ENCODE measurements at places on chromosomes 6 and 20.
A peak's percentile ranks its signal among the peaks of the same experiment; 100 is the strongest.

DNA sequence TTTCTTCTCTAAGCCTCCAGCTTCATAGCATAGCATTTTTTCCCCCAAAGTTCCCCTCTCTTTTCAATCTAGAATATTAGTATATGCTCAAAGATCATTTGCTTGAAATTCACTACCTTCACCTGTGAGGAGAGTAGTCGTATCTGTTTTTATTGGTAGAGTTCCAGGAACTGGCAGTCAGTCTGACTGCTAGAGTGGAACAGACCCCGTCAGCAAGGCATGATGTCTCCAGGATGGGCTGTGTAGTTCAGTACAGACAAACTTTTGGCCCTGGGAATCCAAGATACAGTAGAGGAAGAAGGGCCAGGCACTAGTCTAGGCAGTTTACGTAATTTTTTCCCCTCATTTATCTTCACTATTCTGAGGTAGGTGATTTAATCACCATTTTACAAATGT is 29.1 kb downstream of the RALY start:
- DNase-seq: no peak

DNA sequence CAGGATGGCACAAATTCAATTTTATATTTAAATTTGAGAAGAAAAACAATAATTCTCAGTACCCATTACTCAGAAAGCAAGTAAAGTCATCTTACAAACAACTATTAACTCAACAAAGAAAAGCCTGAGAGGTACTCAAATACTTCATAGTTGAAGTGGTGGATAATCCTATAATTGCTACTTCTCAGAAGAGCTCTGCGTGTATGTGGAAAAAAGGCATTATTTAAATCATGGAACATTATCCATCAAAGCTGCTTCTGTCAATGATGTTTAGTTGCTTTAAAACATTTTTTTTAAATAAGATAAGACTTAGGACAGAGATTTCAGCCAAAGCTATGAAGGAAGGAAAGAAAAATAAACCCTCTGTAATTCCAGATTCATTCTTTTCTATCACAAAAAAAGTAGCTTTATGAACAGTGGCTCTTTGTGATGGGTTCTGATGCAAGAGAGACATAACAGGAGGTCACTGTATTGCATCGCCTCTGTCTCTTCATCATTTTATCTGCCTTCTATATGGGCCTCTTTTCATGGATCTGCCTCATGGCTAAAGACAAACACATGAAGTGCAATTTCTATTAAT is 367.9 kb upstream of the SLC35B3 start:
- no peak for DNase-seq

- no peak for DNase-seq
These were observed 22.1 kb upstream of the SNTA1 start for GRCh38 chr20:33465481-33466302.

GRCh38 chr6:113879186-113880096 is 22.3 kb downstream of the MARCKS start:
- DNase-seq: peak; percentile 14

DNA sequence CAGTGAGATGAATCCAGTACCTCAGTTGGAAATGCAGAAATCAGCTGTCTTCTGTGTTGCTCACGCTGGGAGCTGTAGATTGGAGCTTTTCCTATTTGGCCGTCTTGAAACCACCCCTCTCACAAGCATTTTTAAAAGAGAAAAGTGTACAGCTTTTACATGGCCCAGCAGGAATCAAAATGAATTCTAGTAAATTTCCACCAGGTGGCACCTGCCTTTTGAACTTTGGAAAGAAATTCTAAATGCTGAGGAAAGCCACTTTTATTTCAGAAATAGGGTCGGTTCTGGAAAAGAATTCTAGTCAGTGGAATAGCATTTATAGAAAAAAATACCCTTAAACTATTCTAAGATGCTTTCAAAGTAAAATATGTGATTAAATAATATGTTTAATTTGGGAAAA is 647.8 kb downstream of the CD109 start:
- no peak for DNase-seq

- DNase-seq: no peak
These were observed 96.7 kb upstream of the LAMP5 start for GRCh38 chr20:9417665-9418064.

- no peak for DNase-seq
These were observed 13.5 kb upstream of the XRN2 start for GRCh38 chr20:21289651-21290050.

DNA sequence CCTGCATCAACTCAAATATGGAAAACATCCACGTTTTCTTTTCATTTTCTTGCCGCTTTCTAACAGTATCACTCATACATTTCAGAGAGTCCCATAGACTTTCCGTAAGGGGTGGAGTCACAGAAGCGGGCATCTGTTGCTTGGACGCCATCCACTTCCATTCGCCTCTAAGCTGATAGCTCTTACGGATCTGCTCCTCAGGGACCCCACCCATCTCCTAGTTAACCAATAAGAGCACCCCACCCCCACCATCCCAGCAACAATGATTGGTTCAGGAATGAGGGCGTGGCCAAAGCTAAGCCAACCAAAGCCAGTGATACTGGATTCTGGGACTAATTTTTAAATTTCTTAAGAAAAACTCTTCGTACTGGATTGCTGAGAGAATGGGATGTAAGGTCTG is 42.4 kb downstream of the SLC2A10 start:
- no peak for DNase-seq

DNA sequence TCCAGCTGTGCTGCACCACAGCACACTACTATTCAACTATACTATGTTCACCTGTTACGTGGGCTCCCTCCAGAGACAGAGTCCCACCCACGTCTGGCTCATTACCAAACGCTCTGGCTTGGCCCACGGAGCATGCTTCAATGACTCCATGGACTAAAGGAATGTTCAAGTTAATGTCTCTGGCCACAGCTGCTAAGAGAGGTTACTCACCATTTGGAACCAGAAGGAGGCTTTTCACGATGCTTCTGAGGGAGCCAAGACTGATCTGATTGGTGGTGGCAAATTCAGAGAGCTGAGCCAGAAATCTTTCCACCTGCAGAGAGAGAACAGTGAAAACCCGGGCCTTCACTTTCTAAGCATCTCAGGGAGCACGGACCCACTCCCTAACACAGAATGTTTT is 15.6 kb downstream of the COMMD7 start:
- DNase-seq: no peak

DNA sequence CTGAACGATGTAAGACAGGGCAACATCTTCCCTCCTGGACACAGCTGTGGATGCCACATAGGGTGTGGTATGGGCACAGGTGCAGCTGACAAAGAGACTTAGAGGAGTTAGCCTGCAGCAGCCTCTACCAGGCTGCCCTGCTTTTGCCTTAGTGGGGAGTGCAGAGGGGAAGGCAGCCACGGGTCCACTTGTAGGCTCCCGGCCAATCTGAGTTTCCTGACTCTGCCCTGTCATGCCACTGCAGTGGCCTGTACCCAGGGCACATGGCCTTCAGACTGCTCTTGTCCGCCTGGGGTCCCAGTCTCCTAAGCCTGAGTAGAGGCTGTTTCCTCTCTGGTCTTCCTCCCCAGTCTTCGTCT is 17.1 kb upstream of the CST9L start:
- DNase-seq: no peak

- DNase-seq: peak; percentile 20
These were observed 22.7 kb upstream of the NTSR1 start for GRCh38 chr20:62685781-62686555.

DNA sequence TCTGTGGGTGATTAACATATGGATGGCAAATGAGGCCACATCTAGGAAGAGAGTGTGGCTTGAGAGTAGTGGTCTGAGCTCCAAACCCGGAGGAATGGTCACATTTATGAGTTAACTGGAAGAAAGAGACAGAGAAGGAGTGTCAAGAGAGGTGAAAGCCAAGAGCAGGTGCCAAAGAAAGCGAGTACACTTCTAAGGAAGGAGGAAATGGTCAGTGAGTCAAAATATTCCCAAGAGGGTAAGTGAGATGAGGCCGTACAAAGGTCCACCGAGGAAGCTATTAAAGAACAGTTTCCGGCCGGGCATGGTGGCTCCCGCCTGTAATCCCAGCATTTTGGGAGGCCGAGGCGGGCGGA is 104.5 kb upstream of the RNF24 start:
- no peak for DNase-seq

- DNase-seq: no peak
These were observed 66.5 kb upstream of the ADGRG6 start for GRCh38 chr6:142235272-142235671.

DNA sequence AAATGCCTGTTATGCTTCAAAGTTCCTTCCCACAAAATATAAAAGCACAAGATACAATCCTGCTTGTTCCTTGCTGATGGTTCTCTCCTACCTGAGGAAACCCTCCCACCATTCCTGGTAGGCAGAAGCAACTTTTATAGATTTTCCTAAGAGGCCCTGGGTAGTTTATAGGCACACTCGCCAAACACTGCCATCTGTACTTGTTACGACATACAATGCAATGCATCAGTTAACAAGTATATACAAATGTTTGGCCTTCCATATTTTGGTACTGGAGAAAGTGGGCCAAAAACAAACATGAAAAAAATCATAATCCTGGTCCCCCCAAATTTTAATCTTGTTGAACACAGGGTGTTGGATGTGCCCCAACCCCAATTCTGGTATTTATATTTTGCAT is 16.6 kb downstream of the MCM9 start:
- no peak for DNase-seq

- DNase-seq: no peak
These were observed 138.4 kb upstream of the TNFAIP3 start for GRCh38 chr6:137728386-137729349.

DNA sequence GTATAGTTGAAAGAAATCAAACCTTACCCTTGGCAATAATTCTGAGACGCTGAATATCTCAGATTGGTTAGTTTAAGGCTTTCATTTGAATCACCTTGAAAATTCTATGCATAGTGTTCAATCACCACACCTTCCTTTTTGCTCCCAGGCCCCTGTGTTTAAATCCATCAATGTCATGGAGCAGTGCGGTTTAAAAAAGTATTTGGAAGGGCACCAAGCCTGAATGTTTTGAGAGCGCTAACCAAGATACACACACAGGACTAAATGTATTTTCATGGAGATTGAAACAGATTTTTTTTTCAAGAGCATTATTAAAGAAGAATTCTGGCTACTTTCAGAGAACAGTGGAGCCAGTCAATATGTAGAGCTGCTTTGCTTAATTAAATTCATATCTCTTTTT is 195.7 kb downstream of the CENPW start:
- no peak for DNase-seq

DNA sequence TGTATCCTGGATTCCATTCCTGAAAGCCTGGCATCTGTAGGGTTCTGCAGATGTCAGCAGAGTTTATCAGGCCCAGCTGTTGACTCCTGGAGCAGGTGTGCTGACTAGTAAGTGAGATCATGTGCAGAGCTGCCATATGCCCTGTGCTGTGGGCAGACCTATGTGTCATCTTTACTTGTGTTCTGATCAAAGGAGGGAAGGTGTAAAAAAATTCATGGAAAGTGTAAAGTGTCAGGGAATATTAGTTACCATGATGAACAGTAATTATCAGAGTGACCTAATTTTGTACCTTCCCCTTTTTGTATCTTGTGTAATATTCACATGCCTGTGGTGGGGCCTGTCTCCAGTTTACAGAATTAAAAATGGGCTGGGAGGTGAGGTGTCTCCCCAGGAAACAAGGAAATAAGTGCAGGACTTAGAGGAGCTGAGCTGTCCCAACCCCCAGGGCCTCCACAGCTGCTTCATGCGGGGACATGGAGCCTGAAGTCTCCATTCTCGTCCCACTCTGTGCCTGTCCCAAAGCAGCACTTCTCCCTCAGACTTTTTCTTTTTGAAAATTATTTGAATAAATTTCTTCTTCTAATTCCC is 148.2 kb upstream of the GGTLC1 start:
- DNase-seq: no peak

DNA sequence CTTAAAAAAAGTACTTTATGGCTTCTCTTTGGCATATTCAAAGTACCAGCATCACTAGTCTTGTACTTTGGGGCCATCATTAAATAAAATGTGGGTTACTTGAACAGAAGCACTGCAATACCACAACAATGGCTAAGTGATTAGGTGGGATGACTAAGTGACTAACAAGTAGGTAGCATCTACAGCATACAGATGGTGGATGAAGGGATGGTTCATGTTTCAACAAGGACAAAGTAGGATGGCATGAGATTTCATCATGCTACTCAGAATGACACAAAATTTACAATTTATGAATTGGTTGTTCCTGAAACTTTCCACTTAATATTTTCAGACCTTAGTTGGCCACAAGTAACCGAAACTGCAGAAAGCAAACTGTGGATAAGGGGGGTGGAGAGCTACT is 7.7 kb downstream of the MPC1 start:
- no peak for DNase-seq

DNA sequence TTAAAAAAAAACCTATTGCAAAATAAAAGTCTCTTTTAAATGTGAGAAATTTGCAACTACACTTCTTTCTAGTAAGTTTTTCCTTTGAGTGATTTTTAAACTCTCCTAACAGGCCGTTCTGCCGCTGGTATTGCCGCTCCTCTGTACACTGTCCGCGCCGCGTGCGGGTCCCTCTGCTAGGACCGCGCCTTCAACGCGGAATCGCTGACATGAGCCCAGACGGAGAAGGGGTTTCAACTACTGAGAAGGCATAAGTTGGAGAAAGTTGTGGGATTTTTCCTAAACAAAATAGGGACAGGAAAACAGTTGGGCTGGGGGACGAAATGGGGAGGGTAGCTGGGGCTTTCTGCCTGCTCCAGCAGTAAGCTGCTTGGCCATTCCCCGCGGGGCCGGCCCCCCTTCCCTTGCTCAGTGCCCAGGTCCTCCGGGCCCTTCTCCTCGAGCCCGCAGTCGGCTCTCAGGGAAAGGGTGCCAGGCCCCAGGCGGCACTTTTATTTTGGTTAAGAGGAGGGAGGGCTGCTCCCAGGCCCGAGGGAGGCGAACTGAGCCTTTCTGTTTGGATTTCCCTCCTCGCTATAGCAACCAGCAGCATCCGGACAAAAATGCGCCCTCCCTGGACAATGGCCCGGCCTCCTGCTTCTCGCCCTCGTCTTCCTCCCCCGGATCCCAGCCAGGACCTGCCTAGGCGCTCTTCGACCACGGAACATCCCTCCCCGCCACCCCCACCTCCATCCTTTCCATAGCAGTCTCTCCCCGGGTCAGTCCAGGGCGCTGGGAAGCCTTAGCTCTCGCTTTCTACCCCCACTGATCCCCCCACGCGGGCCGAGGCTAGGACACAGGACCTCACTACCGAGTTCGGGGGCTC is 6.8 kb upstream of the POU3F2 start:
- DNase-seq: no peak

DNA sequence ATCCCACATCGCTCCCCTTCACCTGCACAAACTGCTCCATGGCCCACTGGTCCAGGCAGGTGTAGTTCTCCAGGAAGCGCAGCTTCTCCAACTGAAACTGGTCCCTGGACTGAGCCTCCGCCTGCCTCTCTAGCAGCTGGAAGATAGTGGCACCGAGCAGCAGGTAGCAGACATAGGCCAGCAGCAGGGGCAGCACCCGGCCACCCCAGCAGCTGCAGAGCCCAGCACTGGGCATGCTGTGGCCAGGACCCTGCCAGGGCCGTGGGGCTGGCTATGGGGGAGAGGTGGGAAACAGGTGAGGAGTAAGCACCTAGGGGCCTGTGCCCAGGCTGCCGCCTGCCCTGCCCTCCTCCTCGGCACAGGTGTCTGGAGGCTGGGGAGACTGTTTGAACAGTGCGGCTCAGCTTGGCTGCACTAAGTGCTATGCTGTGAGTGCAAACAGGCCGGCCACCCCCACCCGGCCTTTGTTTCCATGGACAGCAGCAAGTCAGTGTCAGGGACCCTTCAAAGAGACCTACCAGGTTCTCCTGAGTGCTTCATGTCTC is at the start of gene KCNK16:
KCNK16 (minus strand) TSS at position 397 of the 545 bp plus-strand sequence; CDS start at position 235, 162 bp downstream.
- no peak for DNase-seq

Measured in cerebellar nuclear complex (tissue), 1 donor.